Activated B cell treated with CpG ODN at 0.5 μM for 24 hours (primary cell): ENCODE measurements at places on chromosomes 7 and 10.

DNA sequence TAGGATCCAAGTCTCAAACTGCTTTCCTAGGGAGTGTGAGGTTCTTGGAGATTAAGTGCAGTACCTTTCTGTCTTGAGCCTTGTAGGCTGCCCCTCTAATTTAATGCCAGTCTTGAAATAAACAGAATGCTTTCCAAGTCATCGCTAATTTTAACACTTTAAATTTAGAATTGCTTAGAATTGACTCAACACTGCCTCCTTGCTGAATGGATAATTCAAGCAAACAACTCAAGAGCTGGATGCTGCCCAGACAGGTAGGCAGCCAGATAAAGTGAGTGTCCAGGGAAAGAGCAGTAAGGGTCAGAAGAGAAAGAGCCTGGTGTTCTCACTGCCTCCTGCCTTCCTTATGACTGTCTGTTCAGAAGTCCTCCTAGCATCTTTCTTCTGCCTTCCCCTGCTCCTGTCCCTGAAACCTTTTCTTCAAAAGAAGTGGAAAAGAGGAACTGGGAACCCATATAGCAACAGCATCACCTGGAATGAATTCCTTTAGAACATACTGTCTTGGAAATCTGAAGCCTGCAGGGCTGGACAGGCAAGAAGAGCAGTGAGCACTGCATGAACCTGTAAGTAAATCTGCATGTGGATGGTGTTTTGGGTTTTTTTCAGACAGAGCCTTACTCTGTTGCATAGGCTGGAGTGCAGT, 3.1 kb upstream of the GOT1 start:
- DNase-seq, result no peak

GRCh38 chr10:107481224-107481623, 316.7 kb upstream of the SORCS1 start:
- DNase-seq, result no peak

DNA sequence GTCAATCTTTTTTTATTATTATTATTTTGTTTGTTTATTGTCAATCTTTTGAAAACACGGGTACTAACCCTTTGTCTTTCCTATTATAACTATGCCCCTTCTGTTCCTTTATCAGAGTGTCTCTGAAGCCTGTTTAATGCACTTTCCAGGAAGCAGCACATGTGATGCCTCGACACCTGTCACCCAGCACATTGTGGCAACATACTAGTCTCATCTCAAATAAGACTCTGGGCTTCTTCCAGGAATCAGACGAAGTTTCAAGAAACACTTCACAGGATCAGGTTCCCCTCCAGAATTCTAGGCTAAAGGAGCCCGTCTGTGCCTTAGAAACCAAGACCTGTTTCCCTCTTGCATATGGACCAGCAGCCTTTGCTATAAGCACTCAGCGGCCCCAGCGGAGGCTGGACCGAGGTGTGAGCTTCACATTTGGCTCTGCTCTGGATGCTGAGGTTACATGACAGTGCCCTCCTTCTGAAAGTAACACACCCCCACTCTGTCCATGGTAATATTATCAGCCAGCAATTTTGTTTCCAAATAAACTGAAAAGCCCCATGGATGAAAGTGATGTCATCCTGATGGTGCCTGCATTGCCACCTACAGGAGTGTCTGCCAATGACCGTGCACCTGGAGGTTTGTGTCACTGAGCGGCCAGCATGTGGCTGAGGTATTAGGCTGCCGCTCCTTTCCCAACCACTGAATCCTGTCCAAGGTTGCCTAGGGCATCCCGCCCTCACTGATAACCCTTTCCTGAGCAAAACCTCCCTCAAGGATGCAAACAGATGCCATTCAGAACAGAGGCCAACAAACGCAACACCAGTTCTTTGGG, 38.1 kb downstream of the MKI67 start:
- no peak for DNase-seq

DNA sequence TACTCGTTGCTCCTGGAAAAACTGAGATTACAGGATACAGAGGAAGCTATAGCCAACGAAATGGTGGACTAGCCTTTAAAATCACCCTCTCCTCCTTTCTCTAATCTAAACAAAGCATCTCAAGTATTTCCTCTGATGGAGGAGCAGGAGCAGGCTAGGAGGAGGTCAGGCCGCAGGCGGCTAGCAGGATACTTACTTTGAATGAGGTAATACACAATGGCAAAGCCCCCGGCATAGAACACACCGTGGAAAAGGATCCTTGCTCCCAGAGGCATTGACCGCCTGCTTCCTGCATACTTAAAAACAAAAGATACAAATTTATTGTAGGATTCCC, 64.4 kb downstream of the STK17A start:
- DNase-seq, result no peak
